ENCODE measurements at places on chromosomes 16 and 17. TPM values are rescaled to one million over a fixed set of nuclear protein-coding genes. Genes with fewer than 3 reads are reported as not detected.
A peak's percentile ranks its signal among the peaks of the same experiment; 100 is the strongest.

IRX3 gene
- total RNA-seq, result 15.5 TPM

CMC2 gene
- total RNA-seq, result 73.1 TPM

- DNase-seq, result no peak
Measured at GRCh38 chr16:16124438-16124837, 98.9 kb downstream of the ABCC6 start.

DNA sequence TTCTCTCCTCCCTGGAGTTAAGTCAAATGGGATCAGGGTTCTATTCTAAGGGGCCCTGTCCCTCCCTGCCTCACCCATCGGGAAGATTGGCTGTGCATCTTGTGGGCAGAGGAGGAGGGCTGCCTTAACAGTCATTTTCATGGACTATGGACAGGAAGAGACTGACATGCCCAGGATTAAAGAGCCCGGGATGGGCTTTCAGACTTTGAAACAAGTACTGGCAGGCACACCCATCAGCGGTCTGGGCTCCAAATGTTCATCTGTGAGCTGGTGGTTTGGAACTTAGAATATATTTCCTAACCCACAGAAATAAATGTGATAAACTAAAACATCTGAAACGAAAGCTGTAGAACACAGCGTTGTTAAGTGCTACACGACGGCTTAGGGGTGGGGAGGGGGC is 6.5 kb downstream of the SLC6A4 start:
- peak; percentile 52 for DNase-seq

DNA sequence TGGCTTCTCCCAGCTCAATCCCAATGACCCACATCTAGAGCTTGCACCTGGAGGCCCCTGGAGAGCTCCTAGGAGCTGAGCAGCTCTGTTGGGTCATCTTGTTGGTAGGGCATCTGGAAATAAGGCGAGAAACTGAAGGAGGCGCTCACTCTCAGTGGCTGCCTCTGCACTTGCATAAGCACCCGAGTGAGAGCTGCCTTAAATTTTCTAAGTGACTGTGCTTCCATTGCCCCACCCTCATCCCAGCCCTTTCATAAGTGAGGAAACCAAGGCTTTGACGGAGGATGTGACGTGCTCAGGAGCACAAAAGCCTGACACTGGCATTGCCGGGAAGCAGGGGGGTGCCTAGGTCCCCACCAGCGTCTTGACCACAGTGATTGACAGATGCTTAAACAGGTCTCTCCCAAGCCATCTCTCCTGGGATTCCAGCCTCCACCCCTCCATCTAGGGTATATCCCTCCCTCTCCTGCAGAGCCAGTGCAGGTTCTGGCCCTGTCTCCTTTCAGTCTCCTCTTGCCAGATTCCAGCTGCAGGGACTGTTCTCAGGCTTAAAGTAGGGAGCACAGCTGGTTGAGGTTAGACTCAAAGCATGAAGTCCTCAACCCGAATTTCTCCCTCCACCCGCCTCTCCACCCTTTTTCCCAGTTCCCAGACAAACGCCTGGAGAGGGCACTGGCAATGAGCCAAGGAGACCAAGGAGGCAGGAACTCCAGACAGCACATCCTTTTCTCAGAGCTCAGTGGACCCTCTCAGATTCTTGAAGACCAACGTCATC is 113.7 kb downstream of the IRX5 start:
- DNase-seq, result no peak

Measured in mammary epithelial cell (primary cell).